ENCODE measurements at places on chromosomes 1 and 21.

GRCh38 chr1:21579791-21580190 lies 70.6 kb downstream of the ALPL start:
- no peak for DNase-seq

DNA sequence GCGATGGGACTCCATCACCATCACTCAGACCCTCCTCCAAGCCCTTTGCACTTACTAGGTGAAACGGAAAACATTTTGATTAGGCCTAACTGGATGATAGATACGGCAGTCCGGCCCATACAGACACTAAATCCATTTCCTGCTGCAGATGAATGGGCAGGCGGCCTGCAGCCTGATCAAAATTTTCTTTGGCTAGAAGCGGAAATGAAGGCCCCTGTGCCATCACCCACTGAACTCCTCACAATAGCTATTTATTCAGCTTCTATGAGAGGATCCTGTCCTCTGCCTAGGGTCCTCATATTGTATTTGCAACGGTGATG lies 200.5 kb downstream of the OMA1 start:
- no peak for DNase-seq

- no peak for DNase-seq
These were observed 99.0 kb upstream of the WLS start for GRCh38 chr1:68331117-68331865.

GRCh38 chr1:44828841-44829440 lies 14.1 kb downstream of the PTCH2 start:
- no peak for DNase-seq

Data from activated CD8-positive, alpha-beta memory T cell treated with anti-CD3 and anti-CD28 coated beads for 1 hour (primary cell).